ENCODE measurements at places on chromosomes 16 and 17.

GRCh38 chr17:29383686-29384085, 6.5 kb upstream of the TAOK1 start:
- DNase-seq = no peak

DNA sequence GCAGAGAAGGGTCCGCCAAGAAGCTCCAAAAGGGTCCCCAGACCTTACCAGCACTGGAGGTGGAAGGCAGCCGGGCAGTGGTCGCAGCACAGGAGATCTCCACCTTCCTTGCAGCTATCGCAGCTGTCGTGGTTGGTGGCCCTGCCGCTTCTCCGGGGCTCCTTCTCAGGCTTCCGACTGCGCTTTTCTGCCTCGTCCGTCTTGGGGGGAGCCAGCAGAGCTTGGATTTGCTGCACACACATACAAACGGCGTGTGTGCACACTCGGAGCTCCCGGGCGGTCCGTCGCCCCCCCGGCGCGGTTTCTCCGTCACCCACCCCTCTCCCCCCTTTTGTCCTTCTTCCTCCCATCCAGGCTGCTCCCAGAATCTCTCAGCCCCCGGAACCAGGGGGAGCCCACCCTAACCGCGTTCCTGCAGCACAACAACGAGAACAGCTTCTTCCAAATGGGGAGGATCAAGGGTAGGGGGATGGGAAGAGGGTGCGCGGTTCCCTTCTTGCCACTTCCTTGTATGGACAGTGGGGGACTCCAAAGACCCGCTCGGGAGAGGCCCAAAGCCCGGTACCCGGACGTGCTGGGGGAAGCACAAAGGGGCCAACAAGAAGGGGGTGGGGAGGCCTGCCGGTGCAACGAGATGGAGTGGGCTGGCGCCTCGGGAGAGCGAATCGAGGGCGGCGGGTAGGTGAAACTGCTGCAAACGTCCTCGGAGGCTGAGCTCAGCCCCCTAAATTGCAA, 1.1 kb downstream of the PHF12 start:
- no peak for DNase-seq

DNA sequence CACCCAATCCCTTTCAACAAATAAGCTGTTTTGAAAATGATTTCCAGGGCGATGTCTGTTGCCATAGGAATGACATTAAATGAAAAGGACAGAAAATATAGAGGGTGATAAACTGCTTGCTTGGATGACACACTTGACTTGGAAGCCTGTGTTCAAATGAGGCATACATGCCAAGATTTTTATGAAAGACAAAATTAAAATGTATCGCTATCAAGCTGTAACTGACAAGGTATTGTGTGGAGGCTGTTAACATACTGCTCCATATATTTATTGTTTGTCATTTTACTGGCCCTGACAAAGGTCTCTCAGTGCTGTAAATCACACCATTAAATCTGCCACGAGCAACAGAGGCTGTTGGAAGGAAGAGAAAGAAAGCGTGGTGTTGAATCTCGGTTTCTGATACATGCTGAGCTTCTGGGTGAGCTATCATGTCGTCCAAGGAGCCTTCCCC, 456.2 kb upstream of the SALL1 start:
- DNase-seq = no peak

GRCh38 chr17:36069136-36069535, 5.1 kb downstream of the CCL18 start:
- no peak for DNase-seq

DNA sequence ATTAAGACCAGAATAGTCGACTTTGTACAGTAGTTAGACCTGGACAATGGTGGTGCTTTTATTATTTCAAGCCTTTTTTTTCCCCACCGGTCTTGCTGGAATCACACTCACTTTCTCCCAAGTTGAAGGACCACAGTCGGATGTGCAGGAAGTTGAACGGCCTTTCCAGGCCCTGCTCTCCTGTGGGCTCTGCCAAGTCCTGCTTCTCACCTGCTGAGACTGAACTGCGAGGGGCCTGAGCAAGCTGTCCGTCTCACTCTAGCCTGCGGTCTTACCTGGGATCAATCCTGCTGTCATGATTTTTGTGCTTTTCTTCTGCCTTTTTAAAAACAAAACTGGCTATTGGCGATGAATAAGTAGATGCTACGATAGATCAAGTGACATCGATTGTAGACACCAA, 1.3 kb downstream of the TLCD3A start:
- no peak for DNase-seq

DNA sequence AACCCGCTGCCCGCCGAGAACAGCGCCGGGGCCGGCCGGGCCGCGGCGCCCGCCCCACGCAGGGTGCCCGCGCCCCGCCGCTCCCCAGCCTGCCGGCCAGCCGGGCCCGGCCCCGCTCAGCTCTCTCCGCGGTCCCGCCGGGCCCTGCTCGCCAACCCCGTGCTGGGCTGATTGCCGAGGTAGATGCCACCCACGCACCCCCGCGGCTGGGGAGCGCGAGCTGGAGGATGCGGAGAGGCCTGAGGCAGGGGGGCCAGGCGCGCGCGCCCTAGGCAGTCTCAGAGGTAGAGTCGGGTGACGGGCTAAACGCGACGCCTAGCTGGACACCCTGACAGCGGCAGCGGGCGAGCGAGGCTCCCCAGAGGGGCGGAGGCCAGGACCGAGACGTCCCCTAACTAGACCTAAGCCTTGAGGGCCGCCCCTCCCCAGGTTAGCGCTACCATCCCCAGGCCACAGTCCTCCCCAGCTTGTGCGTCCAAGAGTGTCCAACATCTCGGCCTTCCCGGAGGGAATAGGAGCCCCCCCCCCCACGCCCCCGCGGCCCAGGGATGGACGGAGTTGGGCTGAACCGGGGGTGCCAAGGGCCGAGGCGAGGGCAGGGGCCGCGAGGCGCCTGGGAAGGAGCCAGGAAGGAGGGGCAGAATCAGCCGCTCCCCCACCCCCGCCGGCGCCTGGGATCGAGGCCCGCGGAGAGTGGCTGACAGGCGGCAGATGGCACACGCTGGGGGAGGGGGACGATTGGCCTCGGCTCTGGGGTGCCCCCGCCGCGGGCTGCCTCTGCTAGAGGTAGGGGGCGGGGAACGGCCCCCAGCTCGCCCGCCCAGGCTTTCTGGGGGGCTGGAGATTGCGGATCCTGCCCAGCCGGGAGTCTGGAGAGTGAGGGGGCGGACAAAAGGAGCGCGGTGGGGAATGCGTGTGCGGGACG, 2.5 kb upstream of the ZNF423 start:
- no peak for DNase-seq

DNA sequence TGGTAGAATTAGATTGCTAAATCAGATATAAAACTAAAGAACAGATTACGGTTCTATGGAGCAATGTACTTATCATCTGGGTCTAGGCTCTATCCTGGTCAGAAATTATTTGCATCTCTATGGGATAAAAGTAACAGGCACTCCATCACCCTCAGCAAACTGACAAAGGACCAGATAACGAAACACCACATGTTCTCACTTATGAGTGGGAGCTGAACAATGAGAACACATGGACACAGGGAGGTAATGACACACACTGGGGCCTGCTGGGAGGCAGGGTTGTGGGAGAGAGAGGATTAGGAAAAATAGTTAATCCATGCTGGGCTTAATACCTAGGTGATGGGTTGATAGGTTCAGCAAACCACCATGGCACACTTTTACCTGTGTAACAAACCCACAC, 61.9 kb downstream of the MPHOSPH6 start:
- DNase-seq = no peak

- no peak for DNase-seq
Measured at GRCh38 chr17:51275381-51275780, 15.0 kb downstream of the UTP18 start.

- DNase-seq = no peak
Measured at GRCh38 chr16:50251375-50252081, 14.8 kb upstream of the ADCY7 start.

GRCh38 chr16:2473446-2473926, 1.4 kb upstream of the TBC1D24 start:
- DNase-seq = no peak

DNA sequence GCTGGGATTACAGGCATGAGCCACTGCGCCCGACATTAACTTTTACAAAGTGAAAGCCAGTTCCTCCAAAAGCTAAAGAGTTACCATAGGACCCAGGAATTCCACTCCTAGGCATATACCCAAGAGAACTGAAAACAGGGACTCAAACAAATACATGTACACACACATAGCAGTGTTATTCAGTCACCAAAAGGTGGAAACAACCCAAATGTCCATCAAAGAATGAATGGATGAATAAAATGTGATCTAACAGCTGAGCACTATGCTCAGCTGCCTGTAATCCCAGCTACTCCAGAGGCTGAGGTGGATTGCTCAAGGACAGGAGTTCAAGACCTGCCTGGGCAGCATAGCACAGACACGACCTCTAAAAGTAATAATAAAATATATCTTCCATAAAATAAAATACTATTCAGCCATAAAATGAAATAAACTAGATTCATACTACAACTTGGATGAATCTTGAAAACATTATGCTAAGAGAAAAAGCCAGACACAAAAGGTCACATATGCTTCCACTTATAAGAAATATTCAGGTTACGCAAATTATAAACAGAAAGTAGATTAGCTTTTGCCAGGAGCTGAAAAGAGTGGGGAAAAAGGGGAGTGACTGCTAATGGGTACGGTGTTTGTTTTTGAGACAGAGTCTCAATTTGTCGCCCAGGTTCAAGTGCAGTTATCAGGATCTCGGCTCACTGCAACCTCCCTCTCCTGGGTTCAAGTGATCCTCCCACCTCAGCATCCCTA, 9.3 kb upstream of the USP7 start:
- DNase-seq = no peak

DNA sequence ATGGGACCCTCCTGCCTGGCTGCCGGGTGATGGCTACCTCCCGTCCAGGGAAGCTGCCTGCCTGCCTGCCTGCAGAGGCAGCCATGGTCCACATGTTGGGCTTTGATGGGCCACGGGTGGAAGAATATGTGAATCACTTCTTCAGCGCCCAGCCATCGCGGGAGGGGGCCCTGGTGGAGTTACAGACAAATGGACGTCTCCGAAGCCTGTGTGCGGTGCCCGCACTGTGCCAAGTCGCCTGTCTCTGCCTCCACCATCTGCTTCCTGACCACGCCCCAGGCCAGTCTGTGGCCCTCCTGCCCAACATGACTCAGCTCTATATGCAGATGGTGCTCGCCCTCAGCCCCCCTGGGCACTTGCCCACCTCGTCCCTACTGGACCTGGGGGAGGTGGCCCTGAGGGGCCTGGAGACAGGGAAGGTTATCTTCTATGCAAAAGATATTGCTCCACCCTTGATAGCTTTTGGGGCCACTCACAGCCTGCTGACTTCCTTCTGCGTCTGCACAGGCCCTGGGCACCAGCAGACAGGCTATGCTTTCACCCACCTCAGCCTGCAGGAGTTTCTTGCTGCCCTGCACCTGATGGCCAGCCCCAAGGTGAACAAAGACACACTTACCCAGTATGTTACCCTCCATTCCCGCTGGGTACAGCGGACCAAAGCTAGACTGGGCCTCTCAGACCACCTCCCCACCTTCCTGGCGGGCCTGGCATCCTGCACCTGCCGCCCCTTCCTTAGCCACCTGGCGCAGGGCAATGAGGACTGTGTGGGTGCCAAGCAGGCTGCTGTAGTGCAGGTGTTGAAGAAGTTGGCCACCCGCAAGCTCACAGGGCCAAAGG, 36.8 kb downstream of the NLRC5 start:
- no peak for DNase-seq

DNA sequence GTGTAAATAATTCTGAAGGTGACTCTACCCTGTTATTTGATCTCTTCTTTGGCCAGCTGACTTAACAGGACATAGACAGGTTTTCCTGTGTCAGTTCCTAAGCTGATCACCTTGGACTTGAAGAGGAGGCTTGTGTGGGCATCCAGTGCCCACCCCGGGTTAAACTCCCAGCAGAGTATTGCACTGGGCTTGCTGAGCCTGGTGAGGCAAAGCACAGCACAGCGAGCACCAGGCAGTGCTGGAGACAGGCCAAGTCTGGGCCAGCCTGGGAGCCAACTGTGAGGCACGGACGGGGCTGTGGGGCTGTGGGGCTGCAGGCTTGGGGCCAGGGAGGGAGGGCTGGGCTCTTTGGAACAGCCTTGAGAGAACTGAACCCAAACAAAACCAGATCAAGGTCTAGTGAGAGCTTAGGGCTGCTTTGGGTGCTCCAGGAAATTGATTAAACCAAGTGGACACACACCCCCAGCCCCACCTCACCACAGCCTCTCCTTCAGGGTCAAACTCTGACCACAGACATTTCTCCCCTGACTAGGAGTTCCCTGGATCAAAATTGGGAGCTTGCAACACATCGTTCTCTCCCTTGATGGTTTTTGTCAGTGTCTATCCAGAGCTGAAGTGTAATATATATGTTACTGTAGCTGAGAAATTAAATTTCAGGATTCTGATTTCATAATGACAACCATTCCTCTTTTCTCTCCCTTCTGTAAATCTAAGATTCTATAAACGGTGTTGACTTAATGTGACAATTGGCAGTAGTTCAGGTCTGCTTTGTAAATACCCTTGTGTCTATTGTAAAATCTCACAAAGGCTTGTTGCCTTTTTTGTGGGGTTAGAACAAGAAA, 5.1 kb downstream of the STH start:
- DNase-seq = no peak

DNA sequence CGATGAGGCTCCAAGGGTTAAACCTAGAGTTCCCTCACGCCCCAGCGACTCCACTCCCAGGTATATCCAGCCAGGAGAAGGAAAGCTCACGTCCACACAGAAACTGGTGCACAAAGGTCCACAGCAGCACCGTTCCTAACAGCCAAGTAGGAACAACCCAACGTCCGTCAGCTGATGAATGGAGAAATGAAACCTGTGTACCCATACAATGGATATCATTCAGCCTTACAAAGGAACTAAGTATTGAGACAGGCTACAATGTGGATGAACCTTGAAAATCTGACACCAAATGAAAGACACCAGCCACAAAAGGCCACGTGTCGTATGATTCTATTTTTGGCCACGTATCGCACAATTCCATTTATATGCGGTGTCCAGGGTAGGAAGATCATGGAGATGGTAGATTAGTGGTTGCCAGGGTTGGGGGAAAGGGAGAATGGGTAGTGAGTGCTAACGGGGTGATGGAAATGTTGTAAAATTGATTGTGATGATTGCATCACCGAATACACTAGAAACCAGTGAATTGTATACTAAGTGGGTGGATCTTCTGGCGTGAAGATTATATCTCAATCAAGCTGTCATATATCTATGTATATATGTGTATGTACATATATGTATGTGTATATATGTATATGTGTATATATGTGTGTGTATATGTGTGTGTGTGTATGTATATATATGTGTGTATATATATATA, 30.1 kb downstream of the NLRC3 start:
- no peak for DNase-seq

DNA sequence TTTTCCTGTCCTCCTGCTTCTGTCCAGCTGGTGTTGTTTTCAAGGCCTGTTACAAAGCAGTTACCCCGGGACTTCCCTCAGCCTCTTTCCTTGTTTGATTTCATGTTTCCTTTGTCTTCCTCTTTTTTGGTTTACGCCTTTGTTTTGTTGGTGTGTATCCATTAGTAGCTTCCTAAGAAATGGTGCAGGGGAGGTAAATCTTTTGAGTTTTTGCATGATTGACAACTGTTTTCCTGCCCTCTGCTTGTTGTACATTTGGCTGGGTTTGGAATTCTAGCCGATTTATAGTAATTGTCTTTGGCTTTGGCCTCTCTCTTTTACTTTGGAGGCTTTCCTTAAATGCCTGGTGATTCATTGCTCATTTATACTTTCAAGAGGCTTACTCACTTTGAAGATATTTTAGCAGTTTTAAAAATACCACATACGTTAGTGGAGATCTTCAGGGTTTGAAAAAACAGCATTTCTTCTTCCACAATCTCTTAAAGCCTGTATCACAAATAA, 32.8 kb downstream of the DNAH2 start:
- no peak for DNase-seq

- DNase-seq = no peak
Measured at GRCh38 chr16:685967-686366, 1.8 kb upstream of the JMJD8 start.
